ENCODE measurements at places on chromosomes 13 and 19.

DNA sequence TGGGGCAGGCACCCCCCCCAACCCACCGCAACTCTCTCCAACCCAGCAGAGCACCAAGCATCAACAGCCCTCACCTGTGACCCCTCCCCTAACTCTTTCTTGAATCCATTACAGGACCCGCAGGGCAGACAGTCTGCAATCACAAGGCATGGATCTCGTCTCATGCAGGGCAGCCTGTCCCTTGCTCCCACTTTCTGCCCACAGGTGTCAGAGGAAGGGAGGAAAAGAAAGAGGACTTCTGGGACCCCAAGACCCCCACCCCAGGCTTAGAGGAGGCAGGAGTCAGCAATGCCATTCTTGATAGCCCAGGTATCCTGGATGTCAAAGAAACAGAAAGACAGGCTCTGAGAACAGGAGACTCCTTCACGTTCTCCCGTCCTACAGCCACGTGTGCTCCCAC is 47.4 kb upstream of the TUBGCP3 start:
- H3K27me3 ChIP-seq, result peaks cover 26% of the 10 kb centered on the region
- DNase-seq, result no peak
- H3K4me3 ChIP-seq, result no peak overlapping the region
- H3K4me1 ChIP-seq, result peaks cover 4% of the 10 kb centered on the region

- no peak overlapping the region for H3K4me3 ChIP-seq
- H3K4me1 ChIP-seq, result no peaks in the 10 kb centered on the region
- no peak for DNase-seq
- no peaks in the 10 kb centered on the region for H3K27me3 ChIP-seq
Observed at GRCh38 chr19:46287585-46287984, 9.3 kb upstream of the HIF3A start.

GRCh38 chr19:13849991-13850909 is 26.7 kb upstream of the NANOS3 start:
- peak; percentile 78 for DNase-seq
- H3K27ac ChIP-seq, result peak overlapping the region; percentile 70
- H3K4me1 ChIP-seq, result peaks cover 35% of the 10 kb centered on the region
- H3K27me3 ChIP-seq, result no peaks in the 10 kb centered on the region
- H3K4me3 ChIP-seq, result peak overlapping the region; percentile 84

GRCh38 chr13:30437177-30437576 is 14.9 kb downstream of the UBE2L5 start:
- no peak for DNase-seq
- H3K27me3 ChIP-seq, result peaks cover 13% of the 10 kb centered on the region
- no peaks in the 10 kb centered on the region for H3K36me3 ChIP-seq
- no peak overlapping the region for H3K4me3 ChIP-seq

- no peak overlapping the region for H3K27ac ChIP-seq
- H3K27me3 ChIP-seq, result no peaks in the 10 kb centered on the region
- no peaks in the 10 kb centered on the region for H3K4me1 ChIP-seq
- H3K4me3 ChIP-seq, result no peak overlapping the region
Observed at GRCh38 chr13:89393758-89394304, 1722.7 kb downstream of the SLITRK5 start.

GRCh38 chr13:98565726-98566565 is 11.0 kb downstream of the STK24 start:
- H3K4me1 ChIP-seq, result peaks cover 97% of the 10 kb centered on the region
- H3K4me3 ChIP-seq, result peak overlapping the region; percentile 86
- no peaks in the 10 kb centered on the region for H3K27me3 ChIP-seq
- peak overlapping the region; percentile 89 for H3K27ac ChIP-seq

DNA sequence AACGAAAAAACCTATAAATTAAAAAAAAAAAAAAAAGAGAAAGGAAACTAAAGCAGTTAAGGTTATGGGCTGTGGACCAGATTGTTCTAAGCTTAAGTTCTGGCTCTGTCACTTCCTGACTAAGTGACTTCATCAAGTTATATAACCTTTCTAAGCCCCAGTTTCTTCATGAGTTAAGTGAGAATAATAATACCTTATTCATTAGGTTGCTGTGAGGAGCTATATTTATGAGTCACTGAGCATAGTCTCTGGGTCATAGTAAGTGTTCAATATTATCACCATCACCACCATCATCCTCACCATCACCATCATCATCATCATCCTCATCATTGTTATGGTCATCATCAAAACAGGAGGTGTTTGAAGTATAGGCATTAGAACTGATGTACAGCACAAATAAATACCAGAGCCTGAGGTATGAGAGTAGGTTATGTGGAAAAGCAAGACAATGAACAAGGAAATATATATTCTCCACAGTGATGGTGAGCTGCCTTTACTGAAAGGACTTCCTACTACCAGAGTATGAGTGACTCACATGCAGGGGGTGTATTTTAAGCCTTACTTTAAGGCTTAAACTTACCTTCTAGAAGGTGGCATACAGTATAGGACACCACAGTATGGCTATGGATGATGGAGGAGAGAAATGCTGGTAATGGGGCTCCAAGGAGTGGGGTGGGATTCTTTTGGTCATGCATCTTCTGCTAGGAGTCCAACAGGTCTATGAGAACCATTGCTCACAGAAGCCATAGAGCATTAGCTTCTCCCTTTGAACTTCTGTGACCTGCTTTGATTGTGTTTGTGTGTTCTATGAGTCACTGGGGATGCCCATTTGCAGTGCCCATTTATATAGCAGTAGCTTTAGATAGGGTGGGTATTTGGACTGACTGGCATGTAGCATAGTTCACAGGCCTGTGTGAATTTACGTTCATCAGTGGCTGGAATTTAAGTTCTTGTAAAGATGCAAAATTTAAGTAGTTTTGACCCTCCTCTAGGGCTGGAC is 104.4 kb downstream of the KLF5 start:
- peaks cover 3% of the 10 kb centered on the region for H3K36me3 ChIP-seq
- no peak overlapping the region for H3K27ac ChIP-seq
- no peak for DNase-seq
- peaks cover 2% of the 10 kb centered on the region for H3K4me1 ChIP-seq
- no peaks in the 10 kb centered on the region for H3K27me3 ChIP-seq

GRCh38 chr13:102132777-102133295 is 269.0 kb downstream of the FGF14 start:
- H3K27me3 ChIP-seq, result no peaks in the 10 kb centered on the region
- H3K36me3 ChIP-seq, result no peaks in the 10 kb centered on the region
- no peak overlapping the region for H3K27ac ChIP-seq
- no peak overlapping the region for H3K4me3 ChIP-seq
- no peak for DNase-seq

DNA sequence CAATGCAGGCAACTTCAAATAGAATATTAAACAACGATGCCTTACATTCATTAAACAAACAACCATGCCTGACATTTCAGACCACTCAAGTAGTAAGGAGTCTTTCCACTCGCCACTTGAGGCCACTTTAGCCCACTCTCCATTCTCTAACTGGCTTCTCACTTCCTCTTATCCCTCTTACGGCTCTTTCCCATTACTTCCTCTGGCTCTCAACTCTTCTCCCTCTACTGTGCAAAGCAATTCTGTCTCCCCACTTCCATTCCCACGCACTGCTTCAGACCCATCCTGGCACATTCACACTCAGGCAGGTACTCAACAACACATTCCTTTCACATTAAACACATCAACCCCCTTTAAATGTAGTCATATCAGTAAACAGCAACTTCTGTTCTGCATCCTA is 229.8 kb upstream of the IPO5 start:
- no peaks in the 10 kb centered on the region for H3K4me1 ChIP-seq
- H3K36me3 ChIP-seq, result no peaks in the 10 kb centered on the region
- no peak overlapping the region for H3K4me3 ChIP-seq
- peaks cover 13% of the 10 kb centered on the region for H3K27me3 ChIP-seq
- H3K27ac ChIP-seq, result no peak overlapping the region

- H3K4me3 ChIP-seq, result peak overlapping the region; percentile 2
- DNase-seq, result no peak
- H3K27ac ChIP-seq, result peak overlapping the region; percentile 7
- peaks cover 62% of the 10 kb centered on the region for H3K4me1 ChIP-seq
Observed at GRCh38 chr13:28655561-28655960, 3.4 kb upstream of the POMP start.

GRCh38 chr13:71939186-71939585 is 72.2 kb upstream of the DACH1 start:
- no peak overlapping the region for H3K27ac ChIP-seq
- no peak for DNase-seq
- no peaks in the 10 kb centered on the region for H3K4me1 ChIP-seq

- DNase-seq, result no peak
- H3K4me1 ChIP-seq, result no peaks in the 10 kb centered on the region
- H3K36me3 ChIP-seq, result peaks cover 1% of the 10 kb centered on the region
- H3K27me3 ChIP-seq, result no peaks in the 10 kb centered on the region
Observed at GRCh38 chr13:113507505-113508345, 17.2 kb upstream of the DCUN1D2 start.

DNA sequence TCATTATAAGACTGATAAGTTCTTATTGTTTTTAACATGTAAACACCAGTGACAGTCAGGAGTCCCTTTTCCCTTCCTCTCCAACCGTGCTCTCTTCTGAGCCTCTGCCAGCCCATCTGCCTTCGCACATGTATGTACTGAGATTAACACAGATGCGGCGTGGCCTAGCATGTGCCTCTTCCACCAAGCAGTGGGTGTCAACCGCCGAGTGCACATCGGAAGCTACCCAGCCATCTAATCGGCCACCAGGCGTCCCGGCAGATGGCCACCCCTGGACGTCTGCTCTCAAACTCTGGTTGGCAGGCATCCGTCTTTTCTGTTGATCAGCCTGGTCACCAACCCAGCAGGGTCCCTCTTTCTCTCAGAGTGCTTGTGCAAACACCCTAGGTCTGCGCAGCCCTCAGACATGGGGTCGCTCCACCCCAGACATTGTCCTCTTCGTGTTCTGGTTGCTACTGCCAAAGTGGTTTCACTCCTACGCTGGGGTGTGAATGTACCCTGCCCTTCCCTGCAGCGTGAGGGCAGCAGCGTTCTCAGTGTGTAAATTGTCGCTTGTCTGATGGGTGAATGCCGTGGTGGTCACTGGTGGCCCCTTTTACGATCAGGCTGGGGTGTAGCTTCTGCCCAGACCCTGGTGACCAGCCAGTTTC is 57.7 kb upstream of the LDLR start:
- DNase-seq, result no peak
- H3K4me3 ChIP-seq, result no peak overlapping the region
- H3K27ac ChIP-seq, result no peak overlapping the region

DNA sequence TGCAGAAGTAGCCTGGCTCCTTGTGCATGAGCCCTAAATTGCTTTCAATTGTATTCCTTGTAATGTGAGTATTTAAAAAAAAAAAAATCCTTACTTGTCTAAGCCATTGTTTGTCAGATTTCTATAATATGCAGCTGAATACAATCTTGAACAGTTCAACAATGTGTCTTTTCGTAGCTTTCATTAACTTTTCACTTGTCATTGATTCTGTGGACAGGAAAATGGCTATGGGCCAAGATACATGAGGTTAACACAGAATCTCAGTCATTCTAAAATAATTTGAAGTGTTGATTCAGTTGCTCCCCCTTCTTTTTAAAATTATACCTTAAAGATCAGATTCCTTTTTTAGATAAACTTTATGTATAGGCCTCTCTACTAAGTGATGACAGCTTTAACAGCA is 395.8 kb upstream of the KLF12 start:
- no peaks in the 10 kb centered on the region for H3K4me1 ChIP-seq
- no peaks in the 10 kb centered on the region for H3K27me3 ChIP-seq
- H3K4me3 ChIP-seq, result no peak overlapping the region
- H3K27ac ChIP-seq, result no peak overlapping the region

DNA sequence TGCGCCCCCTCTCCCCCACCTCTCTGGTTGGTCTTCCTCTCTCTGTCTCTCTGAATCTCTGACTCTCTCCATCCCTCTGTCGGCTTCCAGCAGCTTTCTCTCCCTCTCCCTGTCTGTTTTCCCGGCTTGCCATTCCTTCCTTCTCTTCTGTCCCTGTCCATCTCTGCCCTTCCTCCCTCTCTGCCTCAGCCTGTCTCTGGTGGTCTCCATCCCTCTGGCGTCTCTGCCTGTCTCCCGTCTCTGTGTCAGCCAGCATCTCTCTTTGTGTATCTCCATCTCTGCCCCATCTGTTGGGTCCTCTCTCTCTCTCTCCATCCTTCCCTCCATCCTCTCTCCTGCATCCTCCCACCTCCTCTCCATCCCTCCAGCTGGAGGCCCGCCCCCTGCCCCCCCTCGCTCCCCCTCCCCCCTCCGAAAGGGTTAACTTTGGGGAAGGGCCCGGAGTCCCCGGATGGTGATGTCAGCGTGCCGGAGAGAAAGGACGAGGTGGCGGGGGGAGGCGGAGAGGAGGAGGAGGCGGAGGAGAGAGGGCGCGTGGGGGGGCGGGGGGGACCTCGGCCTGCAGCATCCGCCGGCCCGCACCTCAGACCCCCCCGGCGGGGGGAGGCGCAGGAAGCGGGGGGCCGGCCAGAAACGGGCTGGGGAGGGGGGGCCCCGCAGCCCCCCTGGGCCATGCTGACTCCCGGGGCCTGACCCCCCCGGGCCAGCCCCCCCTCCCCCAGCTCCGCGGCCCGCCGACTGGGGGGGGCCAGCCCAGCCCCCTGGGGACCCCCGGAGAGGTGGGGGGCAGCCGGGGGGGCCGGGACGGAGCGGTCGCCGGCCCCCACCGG is at the start of gene BRSK1:
Gene BRSK1, plus strand, starts transcription at position 450 of the 830 bp plus-strand sequence. CDS start 446 bp downstream, outside the sequence.
- H3K4me3 ChIP-seq, result peak within 1 kb of the TSS; percentile 62
- H3K27me3 ChIP-seq, result peaks cover 7% of the 10 kb centered on the region
- peaks cover 2% of the 10 kb centered on the region for H3K36me3 ChIP-seq
- peak within 1 kb of the TSS; percentile 56 for H3K27ac ChIP-seq

- no peak for DNase-seq
- peaks cover 11% of the 10 kb centered on the region for H3K36me3 ChIP-seq
- H3K4me3 ChIP-seq, result no peak overlapping the region
- H3K4me1 ChIP-seq, result no peaks in the 10 kb centered on the region
- no peak overlapping the region for H3K27ac ChIP-seq
Observed at GRCh38 chr13:113618455-113618854, 33.9 kb downstream of the TFDP1 start.

- H3K4me1 ChIP-seq, result peaks cover 38% of the 10 kb centered on the region
- DNase-seq, result no peak
Observed at GRCh38 chr13:26255691-26256277, 1.9 kb downstream of the CDK8 start.

GRCh38 chr13:106595625-106596024 is 27.7 kb upstream of the ARGLU1 start:
- peaks cover 12% of the 10 kb centered on the region for H3K4me1 ChIP-seq
- no peak overlapping the region for H3K27ac ChIP-seq

- H3K4me1 ChIP-seq, result no peaks in the 10 kb centered on the region
- DNase-seq, result no peak
- H3K27me3 ChIP-seq, result no peaks in the 10 kb centered on the region
- H3K27ac ChIP-seq, result no peak overlapping the region
- no peaks in the 10 kb centered on the region for H3K36me3 ChIP-seq
- H3K4me3 ChIP-seq, result no peak overlapping the region
Observed at GRCh38 chr13:66887088-66887487, 343.0 kb downstream of the PCDH9 start.

DNA sequence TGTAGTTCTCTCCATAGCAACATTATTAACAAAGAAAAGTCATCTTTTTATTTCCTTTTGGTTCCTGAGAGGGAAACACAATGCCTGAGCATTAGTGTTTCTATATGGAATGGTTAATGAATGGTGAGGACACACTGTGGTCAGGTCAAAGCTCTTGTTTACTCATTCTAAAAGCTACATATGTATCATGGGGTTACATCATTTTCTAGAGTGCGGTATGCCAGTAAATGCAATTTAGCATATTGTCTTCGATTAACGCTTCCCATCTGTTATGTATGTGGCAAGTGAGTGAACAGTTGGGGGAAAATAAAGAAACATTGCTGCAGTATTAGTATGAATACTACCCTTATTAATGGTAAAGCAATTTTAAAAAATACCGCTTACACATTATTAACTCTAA is 1152.2 kb upstream of the SPRY2 start:
- H3K27me3 ChIP-seq, result no peaks in the 10 kb centered on the region
- no peak for DNase-seq
- no peaks in the 10 kb centered on the region for H3K36me3 ChIP-seq
- no peaks in the 10 kb centered on the region for H3K4me1 ChIP-seq
